ENCODE measurements at places on chromosomes 1 and 21.

DNA sequence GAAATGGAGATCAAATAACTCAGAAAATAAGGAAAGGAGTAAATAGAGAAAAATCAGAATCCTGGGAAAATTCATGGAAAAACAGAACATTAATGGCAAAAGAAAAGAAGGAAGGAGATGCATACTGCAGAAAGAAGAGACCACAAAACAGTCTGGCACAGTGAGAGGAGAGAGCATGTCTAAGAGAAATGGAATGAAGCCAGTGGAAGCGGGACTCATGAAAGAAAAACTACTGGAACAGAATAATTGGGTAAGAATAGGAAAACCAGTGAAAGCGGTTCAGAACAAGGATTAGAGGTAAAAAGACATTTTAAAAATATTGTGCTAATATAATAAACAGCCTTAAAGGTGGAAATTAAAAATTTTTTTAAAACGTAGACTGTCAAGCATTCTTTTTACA is 93.6 kb upstream of the GREM2 start:
- peak; percentile 54 for DNase-seq

- no peak for DNase-seq
Observed at GRCh38 chr21:46660505-46660904, 25.0 kb downstream of the PRMT2 start.

GRCh38 chr1:15152318-15153183 is 996 bp upstream of the TMEM51 start:
- DNase-seq, result peak; percentile 92

- DNase-seq, result no peak
Observed at GRCh38 chr1:165842671-165843129, 15.3 kb downstream of the UCK2 start.

GRCh38 chr1:153790313-153790965 is 15.2 kb downstream of the SLC27A3 start:
- peak; percentile 27 for DNase-seq

Measured in brain (organoid and tissue), 16 donors.